Mesothelial cell of epicardium (in vitro differentiated cells): ENCODE measurements at places on chromosomes 13 and 19. TPM values are rescaled to one million over a fixed set of nuclear protein-coding genes. Genes with fewer than 3 reads are reported as not detected.
A peak's percentile ranks its signal among the peaks of the same experiment; 100 is the strongest.

DNA sequence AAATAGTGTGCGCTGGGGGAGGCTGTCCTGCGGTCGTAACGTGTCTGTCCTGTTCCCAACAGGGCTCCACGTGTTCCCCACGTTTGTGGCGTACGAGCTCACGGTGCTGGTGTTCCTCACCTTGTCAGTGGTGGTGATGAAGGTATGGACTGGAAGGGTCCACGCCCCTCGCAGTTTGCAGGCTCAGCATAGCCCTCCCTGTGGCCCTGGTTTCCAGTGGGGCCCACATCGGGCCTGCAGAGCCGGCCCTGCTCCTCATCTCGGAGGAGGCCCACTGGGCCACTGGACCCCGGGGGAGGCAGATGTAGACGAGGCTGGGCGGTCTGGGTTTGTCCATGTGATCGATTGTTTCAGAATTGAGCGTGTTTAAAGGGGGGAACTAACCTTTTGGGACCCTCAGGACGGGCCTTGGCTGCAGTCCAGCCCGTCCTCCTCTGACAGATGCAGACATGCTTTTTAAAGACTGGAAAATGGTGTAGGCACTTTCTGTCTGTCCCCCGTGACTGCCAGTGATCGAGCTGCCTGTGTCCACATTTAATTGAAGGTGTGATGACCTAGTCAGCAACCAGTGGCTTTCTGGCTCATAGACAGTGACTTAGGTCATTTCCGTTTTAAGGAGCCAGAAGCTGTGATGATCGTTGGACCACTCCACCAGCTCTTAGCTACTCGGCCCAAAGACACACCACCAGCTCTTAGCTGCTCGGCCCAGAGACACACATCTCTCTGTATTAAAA, 37.1 kb upstream of the TFDP1 start:
- peaks cover 18% of the 10 kb centered on the region for H3K36me3 ChIP-seq
- H3K27me3 ChIP-seq = no peaks in the 10 kb centered on the region
- DNase-seq = peak; percentile 20
- peaks cover 41% of the 10 kb centered on the region for H3K4me1 ChIP-seq

DNA sequence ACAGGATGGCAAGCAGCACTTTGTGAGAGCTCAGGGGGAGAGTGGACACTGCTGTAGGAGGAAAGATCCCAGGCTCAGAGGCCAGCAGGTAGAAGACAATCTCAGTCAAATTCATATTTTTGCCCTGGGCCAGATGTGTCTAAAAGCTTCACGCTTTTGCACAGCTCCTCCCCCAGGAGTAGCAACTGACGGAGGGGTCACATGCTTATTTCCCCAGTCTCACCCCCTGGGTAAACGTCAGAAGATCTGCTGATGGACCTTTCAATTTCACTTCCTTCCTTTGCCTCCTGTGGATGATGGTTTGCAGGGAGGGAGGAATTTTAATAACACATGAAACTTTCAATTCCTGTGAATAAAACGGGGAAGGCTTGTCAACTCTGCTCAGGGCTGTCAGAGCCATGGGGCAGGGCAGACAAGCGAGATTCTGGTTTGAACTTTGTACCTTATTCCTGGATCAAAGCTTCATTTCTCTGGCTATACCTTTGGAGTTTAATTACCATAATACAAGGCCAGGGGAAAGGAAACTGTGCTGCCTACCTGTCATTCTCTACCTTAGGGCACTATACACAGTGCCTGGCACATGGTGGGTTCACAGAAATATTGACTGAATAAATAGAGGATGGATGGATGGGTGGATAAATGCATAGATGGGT, 41.0 kb downstream of the POU4F1 start:
- no peak overlapping the region for H3K27ac ChIP-seq
- DNase-seq = no peak
- no peaks in the 10 kb centered on the region for H3K36me3 ChIP-seq
- H3K4me1 ChIP-seq = no peaks in the 10 kb centered on the region
- no peak overlapping the region for H3K4me3 ChIP-seq
- peaks cover 53% of the 10 kb centered on the region for H3K27me3 ChIP-seq

DNA sequence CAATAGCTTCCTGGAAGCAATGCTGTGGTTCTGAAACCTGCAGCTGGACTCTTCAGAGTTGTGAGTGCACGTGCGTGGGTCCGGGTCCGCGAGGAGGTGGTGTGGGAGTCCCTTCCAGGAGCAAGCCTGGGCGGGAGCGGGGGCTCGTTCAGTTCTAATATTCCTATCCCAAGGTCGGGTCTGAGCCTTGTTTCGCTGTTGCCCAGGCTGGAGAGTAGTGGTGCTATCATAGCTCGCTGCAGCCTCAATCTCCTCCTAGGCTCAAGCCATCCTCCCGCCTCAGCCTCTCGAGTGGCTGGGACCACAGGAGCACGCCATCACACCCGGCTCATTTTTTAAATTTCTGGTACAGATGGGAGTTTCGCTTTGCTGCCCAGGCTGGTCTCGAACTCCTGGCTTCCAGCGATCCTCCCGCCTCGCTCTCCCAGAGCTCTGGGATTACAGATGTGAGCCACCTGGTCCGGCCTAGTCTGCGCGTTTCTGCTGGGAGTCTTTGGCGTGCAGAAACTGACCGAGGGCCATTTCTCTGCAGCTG, 625 bp downstream of the ZFP82 start:
- H3K4me1 ChIP-seq = peaks cover 20% of the 10 kb centered on the region
- peak overlapping the region; percentile 98 for H3K27ac ChIP-seq
- no peak for DNase-seq
- H3K4me3 ChIP-seq = peak overlapping the region; percentile 93

GRCh38 chr13:114222461-114222968, 12.2 kb upstream of the CDC16 start:
- no peaks in the 10 kb centered on the region for H3K36me3 ChIP-seq
- H3K27ac ChIP-seq = peak overlapping the region; percentile 61
- H3K27me3 ChIP-seq = peaks cover 9% of the 10 kb centered on the region
- peaks cover 17% of the 10 kb centered on the region for H3K4me1 ChIP-seq
- no peak for DNase-seq

GRCh38 chr19:1986357-1987162, 29.0 kb downstream of the BTBD2 start:
- no peak overlapping the region for H3K27ac ChIP-seq
- H3K36me3 ChIP-seq = peaks cover 19% of the 10 kb centered on the region
- DNase-seq = no peak
- no peaks in the 10 kb centered on the region for H3K4me1 ChIP-seq
- no peaks in the 10 kb centered on the region for H3K27me3 ChIP-seq

Gene C19orf81
- total RNA-seq = 3.0 to 5.0 TPM (median 3.5 TPM) in 3 replicates

DNA sequence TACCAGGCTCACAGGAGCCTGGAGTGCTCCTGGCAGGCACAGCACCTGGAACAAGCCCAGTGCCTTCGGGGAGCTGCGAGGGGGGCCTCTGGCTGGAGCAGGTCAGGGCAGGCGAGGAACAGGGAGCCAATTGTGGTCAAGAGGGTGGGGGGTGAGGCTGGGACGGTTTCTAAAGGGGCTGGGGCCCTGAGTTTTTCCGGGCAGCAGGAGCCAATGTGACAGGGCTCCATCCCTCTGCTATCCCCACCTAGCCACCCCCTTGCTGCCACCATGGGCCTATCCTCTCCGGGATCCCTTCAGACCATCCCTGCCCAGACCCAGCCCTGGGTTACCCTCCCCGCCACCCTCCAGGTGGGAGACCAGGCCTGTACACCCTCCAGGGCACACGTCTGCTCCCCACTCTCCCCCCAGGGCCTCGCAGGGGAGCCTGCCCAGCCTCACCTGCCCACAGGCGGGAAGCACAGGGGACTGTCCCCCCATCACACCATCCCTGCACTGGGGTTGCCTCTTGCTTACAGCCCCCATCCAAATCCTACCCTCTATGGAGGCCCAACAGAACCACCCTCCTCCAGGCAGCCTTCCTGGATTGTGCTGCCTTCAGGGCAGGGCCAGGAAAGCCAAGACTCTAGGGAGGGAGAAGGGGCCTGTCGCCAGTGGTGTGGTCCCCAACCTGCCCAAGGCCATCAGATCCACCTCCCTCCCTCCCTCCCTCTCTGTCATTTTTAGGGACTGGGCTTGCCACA, 121.0 kb downstream of the URI1 start:
- H3K27ac ChIP-seq = no peak overlapping the region
- H3K27me3 ChIP-seq = no peaks in the 10 kb centered on the region
- H3K36me3 ChIP-seq = no peaks in the 10 kb centered on the region

Gene GSK3A
- total RNA-seq = 42.9 to 45.5 TPM (median 44.6 TPM) in 3 replicates

DNA sequence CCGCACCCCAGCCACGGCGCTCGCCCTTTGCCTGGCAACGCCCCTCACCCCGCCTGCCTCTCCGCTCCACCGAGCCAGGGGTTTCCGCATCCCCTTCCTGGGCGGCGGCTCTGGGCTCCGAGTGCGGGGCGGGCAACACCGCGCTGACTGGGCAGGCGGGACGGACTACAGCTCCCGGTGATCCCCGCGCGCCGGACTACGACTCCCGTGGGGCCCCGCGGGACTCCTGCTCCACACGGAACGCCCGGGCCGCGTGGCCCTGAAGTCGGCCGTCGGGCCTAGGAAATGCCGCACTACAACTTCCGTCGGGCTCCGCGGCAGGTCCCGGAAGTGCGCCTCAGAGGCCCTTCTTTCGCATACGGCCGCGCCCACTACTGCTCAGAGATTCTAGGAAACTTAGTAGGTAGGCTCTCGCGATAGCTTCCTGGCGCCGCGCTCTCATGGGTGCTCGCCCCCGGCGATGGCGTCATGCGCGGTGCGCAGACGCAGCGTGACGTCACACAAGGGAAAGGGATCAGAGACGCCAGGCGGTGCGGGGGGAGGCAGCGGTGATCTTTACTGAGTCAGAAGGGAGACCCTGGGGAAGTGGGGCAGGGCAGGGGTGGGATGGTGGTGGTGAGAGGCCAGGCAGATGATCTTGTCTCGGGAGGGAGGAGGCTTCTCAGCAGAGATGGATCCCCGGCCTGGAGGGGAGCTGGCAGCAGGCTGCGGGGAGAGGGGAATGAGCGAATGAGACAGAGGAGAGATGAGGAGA, at the start of gene JOSD2:
Gene JOSD2 (minus strand): TSS at position 123 of the 754 bp plus-strand sequence. CDS start 760 bp downstream, outside the sequence.
- DNase-seq = peak; percentile 94
- H3K27me3 ChIP-seq = no peaks in the 10 kb centered on the region
- peak within 1 kb of the TSS; percentile 93 for H3K4me3 ChIP-seq
- H3K4me1 ChIP-seq = peaks cover 10% of the 10 kb centered on the region
- no peaks in the 10 kb centered on the region for H3K36me3 ChIP-seq

DNA sequence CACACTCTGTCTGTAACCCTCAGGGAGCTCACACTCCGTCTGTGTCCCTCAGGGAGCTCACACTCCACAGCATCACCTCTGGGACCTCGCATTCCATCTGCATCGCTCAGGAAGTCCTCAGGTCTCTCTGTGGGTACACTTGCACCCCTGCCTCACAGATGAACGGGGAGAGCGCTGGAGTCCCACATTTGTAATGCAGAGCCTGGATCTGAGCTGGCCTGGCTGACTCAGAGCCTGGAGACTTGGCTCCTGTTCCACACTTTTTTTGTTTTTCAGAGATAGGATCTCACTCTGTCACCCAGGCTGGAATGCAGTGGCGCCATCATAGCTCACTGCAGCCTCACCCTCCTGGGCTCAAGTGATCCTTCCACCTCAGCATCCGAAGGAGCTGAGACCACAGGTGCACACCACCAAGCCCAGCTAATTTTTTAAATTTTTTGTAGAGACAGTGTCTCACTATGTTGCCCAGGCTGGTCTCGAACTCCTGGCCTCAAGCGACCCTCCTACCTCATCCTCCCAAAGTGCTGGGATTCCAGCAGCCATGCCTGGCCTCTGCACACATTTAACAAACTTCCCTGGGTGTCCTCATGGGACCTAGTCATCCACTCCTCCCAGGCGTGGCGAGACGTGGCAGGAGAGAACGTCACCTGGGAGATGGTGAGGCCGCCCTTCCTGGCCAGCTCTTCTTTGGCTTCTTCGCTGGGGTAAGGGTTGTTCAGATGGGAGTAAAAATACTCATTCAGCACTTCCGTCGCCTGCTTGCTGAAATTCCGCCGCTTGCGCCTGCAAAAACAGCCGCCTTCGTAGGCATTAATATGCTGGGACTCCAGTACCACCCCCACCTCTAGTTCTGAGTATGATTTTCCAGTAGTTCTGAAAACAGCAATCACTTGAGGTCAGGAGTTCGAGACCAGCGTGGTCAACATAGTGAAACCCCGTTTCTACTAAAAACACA, 31.0 kb downstream of the CILP2 start:
- DNase-seq = no peak
- peaks cover 35% of the 10 kb centered on the region for H3K36me3 ChIP-seq
- H3K27me3 ChIP-seq = no peaks in the 10 kb centered on the region
- no peak overlapping the region for H3K27ac ChIP-seq

Gene NLRP9
- total RNA-seq = not detected in 3 replicates

GRCh38 chr19:42081584-42082203, 5.7 kb downstream of the ZNF574 start:
- DNase-seq = no peak
- H3K27me3 ChIP-seq = no peaks in the 10 kb centered on the region
- H3K4me3 ChIP-seq = no peak overlapping the region
- peaks cover 17% of the 10 kb centered on the region for H3K4me1 ChIP-seq
- H3K36me3 ChIP-seq = peaks cover 24% of the 10 kb centered on the region

Gene ZNF418
- total RNA-seq = 19.5 to 24.5 TPM (median 21.0 TPM) in 3 replicates

GRCh38 chr13:30831515-30831914, 74.6 kb upstream of the MEDAG start:
- DNase-seq = no peak
- H3K27ac ChIP-seq = no peak overlapping the region
- no peaks in the 10 kb centered on the region for H3K36me3 ChIP-seq
- no peak overlapping the region for H3K4me3 ChIP-seq
- H3K27me3 ChIP-seq = no peaks in the 10 kb centered on the region
- H3K4me1 ChIP-seq = peaks cover 38% of the 10 kb centered on the region

- H3K36me3 ChIP-seq = peaks cover 14% of the 10 kb centered on the region
- no peak overlapping the region for H3K27ac ChIP-seq
- H3K27me3 ChIP-seq = no peaks in the 10 kb centered on the region
- H3K4me3 ChIP-seq = no peak overlapping the region
Observed at GRCh38 chr19:17739121-17739875, 12.0 kb upstream of the FCHO1 start.

DNA sequence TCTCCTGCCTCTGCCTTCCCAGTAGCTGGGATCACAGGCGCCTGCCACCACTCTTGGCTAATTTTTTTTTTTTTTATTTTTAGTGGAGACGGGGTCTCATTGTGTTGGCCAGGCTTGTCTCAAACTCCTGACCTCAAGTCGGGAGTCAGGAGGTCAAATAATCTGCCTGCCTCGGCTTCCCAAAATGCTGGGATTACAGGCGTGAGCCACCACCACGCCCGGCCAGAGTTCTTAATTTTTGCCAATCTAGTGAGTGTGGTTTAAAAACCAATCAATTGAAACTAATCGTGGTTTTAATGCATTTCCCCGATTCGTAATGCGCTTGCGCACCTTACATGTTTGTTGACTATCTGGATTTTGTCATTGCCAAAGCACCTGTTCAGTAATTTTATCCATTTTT, 37.0 kb downstream of the SKA3 start:
- peak overlapping the region; percentile 98 for H3K4me3 ChIP-seq
- DNase-seq = no peak
- peaks cover 23% of the 10 kb centered on the region for H3K4me1 ChIP-seq
- H3K36me3 ChIP-seq = peaks cover 15% of the 10 kb centered on the region
- peak overlapping the region; percentile 98 for H3K27ac ChIP-seq

GRCh38 chr19:41377977-41378709, 1.8 kb downstream of the TMEM91 start:
- no peaks in the 10 kb centered on the region for H3K27me3 ChIP-seq
- H3K4me3 ChIP-seq = peak overlapping the region; percentile 4
- H3K27ac ChIP-seq = peak overlapping the region; percentile 82
- no peak for DNase-seq
- peaks cover 6% of the 10 kb centered on the region for H3K36me3 ChIP-seq
- peaks cover 15% of the 10 kb centered on the region for H3K4me1 ChIP-seq

- H3K36me3 ChIP-seq = peaks cover 3% of the 10 kb centered on the region
- no peak for DNase-seq
- H3K27me3 ChIP-seq = peaks cover 97% of the 10 kb centered on the region
- H3K4me1 ChIP-seq = peaks cover 12% of the 10 kb centered on the region
- H3K27ac ChIP-seq = no peak overlapping the region
Observed at GRCh38 chr19:49431330-49431749, 6.2 kb downstream of the GFY start.

- peaks cover 20% of the 10 kb centered on the region for H3K4me1 ChIP-seq
- no peak overlapping the region for H3K4me3 ChIP-seq
- no peak overlapping the region for H3K27ac ChIP-seq
- no peaks in the 10 kb centered on the region for H3K27me3 ChIP-seq
- peaks cover 24% of the 10 kb centered on the region for H3K36me3 ChIP-seq
- DNase-seq = no peak
Observed at GRCh38 chr19:15307169-15307568, 25.2 kb downstream of the BRD4 start.
